ENCODE measurements at places on chromosomes 2 and 18. TPM values are rescaled to one million over a fixed set of nuclear protein-coding genes. Genes with fewer than 3 reads are reported as not detected.

The HOXD13 gene
- polyA plus RNA-seq = not detected

The POTEJ gene
- polyA plus RNA-seq = 0.06 TPM

The SMAD7 gene
- polyA plus RNA-seq = 9.2 TPM

The CTAGE1 gene
- not detected for polyA plus RNA-seq

The MBD2 gene
- 38.9 TPM for polyA plus RNA-seq

The CD302 gene
- polyA plus RNA-seq = 13.0 TPM

DNA sequence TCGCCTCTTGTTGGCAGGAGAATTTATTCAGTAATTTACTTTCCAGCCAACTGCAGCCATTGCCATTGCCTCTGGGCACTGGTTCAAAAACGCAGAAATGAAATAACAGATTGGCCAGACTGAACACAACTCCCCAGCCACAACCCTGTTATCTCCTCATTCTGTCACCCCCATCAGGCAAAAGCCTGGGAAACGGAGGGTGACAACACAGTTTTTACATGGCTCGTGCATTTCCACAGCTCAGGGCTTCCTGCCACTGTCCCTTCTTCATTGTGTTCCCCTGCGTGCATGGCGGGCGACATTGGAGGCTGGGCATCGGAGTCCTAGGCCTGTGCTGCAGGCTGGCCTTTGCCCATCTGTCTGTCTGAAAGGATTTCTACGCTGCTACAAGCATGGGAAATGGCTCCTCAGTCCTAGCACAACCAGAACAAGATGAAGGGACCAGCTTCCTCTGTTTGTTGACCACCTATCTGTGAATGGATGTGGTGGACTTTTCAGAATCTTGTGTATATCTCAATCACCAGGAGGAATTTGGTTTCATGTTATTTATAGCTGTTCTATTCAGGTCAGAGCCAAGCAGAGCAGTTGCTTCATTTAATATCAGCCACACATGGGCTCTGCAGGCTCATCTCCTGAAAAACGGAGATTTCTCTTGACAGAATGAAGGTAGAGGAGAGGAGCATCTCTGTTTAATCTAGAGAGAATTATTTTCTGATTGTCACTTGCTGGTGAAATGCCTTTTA is 107.0 kb downstream of the MGAT5 start:
- peak; percentile 62 for DNase-seq

GRCh38 chr2:22487036-22487435 is 897.9 kb upstream of the KLHL29 start:
- DNase-seq = no peak

- DNase-seq = no peak
Observed at GRCh38 chr2:241553981-241554380, 4.6 kb upstream of the BOK start.

DNA sequence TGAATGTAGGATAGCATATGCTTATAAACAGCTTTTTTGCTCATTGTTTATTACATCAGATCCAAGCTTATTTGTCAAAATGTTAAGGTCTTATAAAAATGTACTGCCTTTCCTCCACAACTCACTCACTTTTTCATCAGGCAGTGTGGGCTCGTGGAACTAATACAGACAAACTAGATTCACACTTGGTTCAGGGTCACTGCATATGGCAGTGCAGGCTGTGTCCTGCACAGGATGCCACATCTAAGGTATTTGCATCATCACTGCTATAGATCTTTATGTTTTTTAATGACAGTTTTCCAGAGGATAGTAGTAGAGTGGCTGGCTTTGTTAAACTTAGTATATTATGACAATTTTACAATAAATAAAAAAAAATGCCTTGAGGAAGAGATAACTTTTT is 381.0 kb downstream of the CLIP4 start:
- DNase-seq = no peak

GRCh38 chr2:198698230-198698629 is 759.5 kb downstream of the SATB2 start:
- DNase-seq = no peak

GRCh38 chr2:117942551-117942950 is 71.3 kb downstream of the CCDC93 start:
- DNase-seq = no peak

DNA sequence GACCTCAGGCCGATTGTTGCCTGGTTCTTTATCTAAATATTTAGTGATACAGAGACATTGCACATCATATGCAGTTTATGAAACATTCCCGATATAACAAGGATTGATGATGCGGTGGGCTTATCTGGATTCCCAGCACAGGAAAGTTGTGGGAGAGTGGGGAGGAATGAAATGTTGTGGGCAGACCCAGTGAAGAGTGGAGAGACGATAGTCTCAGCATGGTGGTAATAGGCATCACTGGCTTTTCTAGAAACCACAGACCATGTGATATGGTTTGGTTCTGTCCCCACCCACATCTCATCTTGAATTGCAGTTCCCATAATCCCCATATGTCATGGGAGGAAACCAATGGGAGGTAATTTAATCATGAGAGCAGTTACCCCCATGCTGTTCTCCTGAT is 34.8 kb upstream of the RND3 start:
- DNase-seq = no peak
